CD4-positive, alpha-beta T cell treated with Interleukin-4 for 1 hour (primary cell): ENCODE measurements at places on chromosomes 16 and 17.

GRCh38 chr16:23125277-23125676, 24.0 kb downstream of the USP31 start:
- DNase-seq = no peak

- DNase-seq = no peak
Observed at GRCh38 chr16:3485821-3486505, 9.3 kb downstream of the C16orf90 start.

DNA sequence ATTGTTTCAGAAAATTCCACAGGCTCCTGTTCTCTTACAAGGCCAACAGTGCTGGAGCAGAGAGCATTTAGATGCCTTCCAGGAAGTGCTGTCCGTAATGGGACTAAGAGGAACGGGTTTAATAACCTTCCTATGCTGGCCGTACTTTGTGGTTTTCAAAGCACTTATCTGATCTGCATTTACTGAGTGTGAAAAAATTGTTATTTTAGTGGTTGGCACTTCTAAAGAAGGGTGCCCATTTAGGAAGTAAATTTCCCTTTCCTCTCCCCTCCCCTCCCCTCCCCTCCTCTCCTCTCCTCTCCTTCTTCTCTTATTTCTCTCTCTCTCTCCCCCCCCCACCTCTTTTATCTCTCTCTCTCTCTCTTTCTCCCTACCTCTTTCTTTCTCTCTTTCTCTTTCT, 72.0 kb upstream of the DNAJA2 start:
- no peak for DNase-seq

DNA sequence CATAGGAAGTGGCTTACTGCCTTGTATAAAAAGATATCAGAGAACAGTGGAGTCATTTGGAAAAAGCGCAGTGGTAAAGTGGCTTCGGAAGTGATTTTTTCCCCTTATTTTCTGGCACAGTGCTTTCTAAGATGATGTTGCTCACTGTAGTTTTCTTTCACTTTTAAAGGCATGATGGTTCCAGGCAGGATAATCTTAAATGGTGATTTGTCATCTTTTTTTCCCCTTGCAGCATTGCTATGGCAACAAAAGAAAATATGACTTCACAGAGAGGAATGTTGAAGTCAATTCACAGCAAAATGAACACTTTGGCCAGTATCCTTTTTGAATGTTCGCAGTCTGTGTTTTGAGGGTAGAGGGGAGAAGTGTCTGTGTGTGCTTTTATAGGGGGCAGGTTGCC, 42.5 kb downstream of the GOSR1 start:
- no peak for DNase-seq

DNA sequence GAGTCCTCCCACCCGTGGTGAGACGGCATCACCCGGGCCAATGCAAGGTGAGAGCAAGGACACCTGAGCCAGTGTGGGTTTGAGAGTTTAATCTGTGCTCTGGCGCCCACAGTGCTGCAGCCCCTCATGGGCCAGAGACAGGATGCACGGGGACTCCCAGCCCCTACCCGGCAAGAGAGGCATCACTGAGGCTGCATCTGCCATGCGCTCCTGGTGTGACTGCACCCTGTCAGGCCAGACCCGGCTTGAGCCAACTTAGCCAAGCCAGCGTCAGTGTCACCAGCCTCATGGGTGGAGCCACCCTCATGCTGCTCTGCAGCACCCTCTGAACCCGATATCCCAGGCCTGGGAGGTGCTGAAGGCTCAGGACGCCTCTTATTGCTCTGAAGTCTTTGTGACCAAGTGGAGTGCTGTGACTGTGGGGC, 1.3 kb upstream of the BRICD5 start:
- DNase-seq = no peak

GRCh38 chr16:5041600-5042133, 7.9 kb upstream of the NAGPA start:
- no peak for DNase-seq

DNA sequence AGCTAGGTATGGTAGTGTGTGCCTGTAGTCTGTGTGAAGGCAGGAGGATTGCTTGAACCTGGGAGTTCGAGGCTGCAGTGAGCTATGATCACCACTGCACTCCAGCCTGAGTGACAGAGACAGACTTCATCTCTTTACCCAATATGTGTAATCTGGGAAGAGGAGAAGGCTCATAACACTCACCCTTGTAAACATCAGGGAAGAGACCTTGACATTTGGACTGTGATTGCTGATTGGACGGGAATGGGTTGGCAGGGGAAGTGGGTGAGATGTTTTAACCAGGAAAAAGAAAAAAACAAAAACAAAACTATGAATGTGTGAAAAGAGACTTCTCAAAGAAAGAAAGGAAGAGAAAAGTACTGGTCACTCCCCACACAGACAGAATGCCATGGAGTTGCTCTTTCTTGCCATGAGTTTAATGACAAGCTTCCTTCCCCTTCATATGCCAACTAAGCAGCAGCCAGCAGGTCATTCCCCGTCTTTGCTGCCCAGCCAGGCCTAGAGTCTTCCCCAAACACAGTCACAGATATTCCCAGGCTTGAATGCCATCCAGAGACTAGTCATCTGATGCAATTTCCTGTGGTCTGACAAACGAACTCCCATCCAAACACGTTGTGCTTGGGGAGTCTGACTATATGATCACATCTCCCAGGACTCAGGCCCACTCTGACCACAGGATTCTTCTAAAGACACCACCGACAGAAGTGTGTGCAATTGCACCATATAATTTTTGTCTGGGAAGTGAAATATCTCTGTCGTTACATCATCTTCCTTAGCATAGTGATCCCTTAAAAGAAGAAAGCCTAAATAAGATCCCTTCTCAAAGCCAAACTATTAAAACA, 3.6 kb upstream of the XAF1 start:
- peak; percentile 13 for DNase-seq

DNA sequence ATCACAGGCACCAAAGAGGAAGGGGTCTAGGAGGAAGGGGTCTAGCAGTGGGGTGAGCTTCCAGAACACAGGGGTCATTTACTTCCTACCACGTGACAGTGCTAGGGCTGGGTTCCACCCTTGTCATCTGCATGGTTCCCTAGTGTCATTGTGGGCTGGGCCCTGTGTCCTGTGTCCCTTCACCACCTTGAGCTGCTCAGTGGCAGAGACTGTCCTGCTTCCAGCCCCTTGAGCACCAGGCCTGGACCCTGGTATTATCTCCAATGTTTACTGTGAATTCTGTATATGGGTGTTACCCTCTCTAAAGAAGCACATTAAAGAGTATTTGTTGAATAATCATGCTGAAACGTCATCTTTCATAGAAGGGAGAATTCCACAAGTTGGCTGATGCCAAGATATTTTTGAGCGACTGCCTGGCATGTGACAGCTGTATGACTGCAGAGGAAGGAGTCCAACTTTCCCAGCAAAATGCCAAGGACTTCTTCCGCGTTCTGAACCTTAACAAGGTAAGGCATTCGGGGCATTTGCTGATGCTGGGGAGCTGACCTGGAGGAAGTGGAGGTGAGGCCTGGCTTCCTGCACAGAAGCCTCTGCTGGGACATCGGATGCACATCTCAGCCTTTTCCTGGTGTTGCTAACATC, 5.5 kb downstream of the NARF start:
- no peak for DNase-seq

DNA sequence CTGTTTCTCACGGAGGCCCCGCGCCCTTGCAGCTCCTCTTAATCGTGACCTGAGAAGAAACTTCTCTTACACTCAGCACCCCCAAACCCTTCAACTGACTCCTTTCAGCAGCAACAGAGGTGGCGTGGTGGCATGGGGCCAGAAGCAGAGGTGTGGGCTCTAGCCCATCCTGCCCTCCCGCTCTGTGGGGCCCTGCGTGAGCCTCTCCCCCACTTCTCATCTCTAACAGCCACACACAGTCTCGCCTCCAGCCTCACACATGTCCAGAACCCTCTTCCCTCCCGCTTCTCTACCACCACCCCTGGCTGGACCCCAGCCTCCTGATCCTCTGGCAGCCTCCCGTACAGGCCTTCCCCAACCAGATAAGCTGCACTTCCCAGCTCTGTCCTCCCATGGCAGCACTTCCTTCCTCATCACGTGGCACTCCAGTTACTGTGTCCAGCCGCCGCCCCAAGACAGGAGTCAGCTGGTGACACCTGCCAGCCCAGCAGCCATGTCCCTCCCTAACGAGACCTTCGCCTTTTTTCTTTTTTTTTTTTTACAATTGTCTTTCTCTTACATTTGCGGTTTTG, 30.5 kb downstream of the NSMCE1 start:
- peak; percentile 35 for DNase-seq

DNA sequence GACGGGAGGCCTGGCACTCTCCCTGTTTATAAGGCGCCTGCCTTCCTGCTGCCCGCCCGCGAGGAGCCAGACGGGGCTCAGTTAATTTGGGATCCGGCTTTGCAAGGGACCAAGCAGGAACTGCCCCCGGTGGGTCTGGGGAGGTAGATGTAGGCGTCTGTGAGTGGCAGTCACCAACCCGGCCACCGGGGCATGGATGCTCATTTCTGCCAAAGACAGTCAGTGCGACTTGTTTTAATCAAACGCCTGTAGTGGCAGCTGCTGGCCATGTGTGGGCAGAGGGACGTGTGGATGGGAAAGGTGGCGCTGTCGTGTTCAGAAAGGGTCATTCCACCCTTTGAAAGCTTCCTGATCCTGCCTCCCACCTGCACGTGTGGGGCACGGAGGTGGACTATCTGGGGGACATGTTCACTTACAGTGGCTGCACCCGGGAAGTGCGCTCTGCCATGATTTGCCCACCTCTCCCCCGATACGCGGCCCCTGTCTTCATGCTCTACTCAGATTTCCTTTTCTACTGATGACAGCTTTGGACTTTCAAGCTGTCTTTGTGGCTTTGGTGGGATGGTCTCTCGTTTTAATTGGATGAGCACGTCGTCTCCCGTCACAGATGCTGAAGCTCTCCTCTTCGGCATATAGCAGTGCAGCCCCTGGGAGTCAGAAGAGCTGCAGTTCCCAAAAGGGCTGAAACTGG, 60.3 kb upstream of the CIBAR2 start:
- DNase-seq = no peak

DNA sequence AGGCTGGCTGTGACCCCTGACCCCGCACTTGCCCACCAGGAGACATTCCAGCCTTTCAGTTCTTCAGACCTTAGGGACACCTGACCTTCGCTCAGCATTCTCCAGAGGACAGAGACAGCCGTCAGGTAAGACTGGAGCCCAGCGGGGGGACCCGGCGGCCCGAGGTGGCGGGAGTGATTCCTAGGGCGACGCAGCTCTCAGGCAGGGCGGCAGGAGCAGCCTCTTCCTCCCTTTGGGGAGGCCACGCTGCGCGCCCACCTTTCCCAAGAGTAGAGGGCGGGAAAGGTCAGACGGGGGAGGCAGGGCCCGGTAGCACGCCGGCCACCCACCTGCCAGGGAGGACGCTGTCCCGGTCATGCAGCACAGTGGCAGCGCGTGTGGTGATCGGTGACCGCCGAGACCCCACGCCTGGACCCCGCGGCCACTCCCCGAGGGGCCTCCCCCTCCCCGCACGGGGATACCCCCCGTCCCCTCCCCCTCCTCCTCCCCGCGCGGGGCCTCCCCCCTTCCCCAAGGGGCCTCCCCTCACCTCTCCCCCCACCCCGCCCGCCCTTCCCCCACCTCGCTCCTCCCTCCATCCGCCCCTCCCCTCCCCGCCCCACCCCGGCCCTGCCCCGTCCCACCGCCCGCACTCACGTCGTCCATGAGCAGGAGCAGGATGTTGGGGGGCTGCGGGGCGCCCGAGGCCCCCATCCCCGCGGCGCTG, 472 bp downstream of the GALNS start:
- peak; percentile 5 for DNase-seq

DNA sequence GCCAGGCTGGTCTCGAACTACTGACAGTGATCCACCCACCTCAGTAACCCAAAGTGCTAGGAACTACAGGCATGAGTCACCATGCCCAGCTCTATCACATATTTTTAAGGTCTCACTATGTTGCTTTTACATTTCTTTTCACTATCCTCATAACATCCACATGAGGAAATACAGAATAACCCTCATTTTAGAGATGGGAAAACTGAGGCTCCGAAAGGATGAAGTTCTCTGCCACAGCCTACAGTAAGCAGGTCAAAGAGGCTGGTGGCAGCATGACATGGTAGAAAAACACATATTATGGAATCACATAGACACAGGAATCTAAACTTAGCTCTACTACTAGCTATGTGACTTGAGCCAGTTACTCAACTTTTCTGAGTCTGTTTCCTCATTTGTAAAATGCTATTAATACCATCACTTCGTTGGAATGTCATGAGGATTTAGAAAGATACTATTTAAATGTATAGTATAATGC, 32.2 kb downstream of the APPBP2 start:
- no peak for DNase-seq

GRCh38 chr17:5785867-5786509, 201.7 kb upstream of the NLRP1 start:
- no peak for DNase-seq

GRCh38 chr17:31320241-31320640, 1.2 kb downstream of the EVI2A start:
- DNase-seq = no peak

DNA sequence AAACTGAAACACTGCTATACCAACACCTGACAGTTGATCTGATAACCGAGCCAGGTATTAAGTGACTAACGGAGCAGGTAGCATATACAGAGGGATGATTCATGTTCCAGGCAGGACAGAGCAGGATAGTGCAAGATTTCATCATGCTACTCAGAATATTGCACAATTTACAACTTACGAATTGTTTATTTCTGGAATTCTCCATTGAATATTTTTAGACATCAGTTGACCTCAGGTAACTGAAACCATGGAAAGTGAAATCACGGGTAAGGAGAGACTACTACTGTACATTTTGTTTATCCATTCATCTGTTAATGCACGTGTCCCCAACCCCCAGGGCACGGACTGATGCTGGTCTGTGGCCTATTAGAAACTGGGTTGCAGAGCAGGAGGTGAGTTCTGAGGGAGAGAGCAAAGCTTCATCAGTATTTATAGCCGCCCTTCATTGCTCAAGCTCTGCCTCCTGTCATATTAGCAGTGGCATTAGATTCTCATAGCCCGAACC, 14.5 kb upstream of the PPM1E start:
- DNase-seq = no peak

DNA sequence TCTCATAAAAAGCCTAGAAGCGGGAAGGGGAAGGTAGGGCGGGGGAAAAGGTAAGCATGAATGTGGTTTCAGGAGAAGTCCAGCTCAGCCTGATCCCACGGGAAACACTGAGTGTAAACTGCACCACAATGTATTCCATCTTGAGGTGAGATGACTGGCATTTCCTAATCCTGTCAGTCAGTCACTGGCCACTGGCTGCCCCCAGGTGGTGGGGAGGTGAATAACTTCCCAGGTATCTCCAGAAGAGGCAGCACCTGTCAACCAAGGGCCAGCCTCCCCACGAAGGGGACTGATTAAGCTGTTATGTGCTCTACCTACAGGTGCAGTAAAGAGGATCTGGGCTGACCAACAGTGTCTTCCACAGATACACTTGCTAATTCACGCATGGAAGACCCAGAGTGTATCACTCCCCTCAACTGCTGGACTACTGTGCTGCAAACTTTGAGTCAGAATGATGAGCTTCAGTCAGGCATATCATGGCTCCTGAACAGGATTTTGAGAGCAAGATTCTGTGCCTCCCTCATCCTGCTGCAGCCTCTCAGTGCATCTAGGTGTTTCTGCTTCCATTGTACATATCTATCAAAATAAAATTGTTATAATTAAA, 108.5 kb upstream of the CCL2 start:
- DNase-seq = peak; percentile 32
